ENCODE measurements at places on chromosomes 1 and 21.

DNA sequence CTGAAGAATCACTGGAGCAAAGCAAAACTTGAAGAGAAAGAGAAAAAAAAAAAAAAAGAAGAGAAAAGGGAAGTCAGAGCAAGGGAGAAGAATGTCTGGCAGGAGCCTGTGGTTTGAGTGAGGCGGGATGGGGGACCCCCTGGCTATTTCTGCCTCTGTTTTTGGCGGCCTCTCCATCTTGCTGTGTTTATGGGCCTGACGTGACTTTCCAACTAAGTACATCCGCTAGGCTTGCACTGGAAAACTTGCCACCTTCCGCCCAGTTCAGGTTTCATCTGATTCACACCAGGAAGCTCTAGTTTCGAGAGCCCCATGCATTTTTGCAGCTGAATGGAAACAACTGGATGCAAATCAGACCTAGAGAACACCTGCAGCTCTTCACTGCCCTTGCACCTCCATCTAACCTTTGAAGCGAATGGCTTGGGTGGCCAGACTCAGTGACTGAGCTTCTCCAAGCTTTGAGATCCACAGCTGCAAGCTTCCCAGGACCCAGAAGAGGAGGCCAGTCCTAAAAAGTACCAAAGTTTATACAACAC is 28.0 kb downstream of the TBX15 start:
- no peak for DNase-seq

DNA sequence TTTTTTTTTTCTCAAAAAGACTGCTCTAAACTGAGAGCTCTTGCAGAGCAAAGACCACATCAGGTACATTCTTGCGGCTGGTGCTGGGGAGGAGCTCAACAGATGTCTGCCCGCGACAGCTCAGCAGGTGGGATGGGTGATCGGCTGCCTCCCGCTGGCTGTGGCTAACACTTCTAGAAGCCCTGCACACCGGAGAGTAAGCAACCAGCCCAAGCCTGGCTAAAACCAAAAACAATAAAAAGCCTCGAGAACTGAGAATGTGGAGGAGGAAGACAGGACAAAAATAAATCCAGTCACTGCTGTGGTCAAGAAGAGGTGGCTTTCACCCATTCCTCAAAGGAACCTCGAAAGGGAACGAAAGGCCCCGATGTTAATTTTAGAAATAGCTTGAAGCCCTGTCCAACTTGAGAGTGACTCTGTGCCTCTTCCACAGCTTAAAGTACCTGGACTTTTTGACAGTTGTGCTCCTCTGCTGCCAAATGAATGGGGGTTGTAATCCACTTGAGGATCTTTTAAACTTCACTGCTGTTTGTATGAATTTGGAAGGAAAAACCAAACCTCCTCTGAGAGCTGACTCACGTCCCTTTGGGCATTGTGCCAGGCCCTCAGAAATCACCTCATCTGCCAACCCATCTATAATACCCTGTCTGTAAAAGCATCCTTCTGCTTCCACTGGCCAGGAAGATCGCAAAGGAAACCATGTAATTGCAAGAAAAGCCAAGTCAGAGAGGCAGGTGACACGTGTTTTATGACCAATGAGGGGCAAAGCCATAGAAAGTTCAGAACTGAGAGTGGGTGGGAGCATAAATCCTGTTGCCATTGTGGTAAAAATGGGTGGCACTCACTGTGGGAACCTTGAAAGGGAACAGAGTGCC is 78.6 kb downstream of the KCNN3 start:
- DNase-seq, result peak; percentile 49

DNA sequence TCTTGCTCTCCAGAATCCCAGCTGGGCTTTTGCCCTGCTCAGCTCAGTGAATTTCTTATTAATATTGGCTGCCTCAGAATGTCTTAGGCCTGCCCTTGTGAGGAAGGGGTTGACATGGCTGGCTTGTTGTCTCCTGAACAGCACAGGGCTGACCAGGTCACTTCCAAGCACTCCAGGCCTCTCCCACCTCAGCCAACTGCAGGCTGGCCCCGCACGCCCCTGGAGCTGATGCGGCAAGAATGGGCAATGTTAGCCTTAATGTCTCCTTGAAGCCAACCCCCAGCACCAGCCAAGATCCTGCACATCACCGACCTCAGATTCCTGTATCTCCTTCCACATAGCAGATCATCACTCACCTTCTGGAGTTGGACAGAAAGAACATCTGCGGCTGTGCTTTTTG is 598.6 kb downstream of the AJAP1 start:
- DNase-seq, result no peak

DNA sequence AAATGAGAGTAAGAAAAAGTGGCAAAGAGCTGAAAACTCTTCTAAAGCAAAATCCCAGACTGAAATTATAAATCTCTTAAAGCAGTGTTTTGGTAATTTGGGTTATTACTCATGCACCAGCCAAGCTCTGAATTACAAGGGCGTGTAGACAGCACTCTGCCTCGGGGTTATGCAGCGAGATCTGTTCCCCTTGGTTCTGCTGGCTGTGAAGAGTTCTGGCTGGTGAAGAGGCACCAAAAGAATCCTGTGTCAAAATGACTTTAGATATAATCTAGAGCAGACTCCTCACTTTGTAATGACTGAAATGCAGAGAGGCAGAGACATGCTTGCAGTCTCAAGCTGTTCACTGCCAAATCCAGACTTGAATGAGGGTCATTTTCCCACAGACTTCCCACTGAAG is 461.8 kb upstream of the CXADR start:
- no peak for DNase-seq

DNA sequence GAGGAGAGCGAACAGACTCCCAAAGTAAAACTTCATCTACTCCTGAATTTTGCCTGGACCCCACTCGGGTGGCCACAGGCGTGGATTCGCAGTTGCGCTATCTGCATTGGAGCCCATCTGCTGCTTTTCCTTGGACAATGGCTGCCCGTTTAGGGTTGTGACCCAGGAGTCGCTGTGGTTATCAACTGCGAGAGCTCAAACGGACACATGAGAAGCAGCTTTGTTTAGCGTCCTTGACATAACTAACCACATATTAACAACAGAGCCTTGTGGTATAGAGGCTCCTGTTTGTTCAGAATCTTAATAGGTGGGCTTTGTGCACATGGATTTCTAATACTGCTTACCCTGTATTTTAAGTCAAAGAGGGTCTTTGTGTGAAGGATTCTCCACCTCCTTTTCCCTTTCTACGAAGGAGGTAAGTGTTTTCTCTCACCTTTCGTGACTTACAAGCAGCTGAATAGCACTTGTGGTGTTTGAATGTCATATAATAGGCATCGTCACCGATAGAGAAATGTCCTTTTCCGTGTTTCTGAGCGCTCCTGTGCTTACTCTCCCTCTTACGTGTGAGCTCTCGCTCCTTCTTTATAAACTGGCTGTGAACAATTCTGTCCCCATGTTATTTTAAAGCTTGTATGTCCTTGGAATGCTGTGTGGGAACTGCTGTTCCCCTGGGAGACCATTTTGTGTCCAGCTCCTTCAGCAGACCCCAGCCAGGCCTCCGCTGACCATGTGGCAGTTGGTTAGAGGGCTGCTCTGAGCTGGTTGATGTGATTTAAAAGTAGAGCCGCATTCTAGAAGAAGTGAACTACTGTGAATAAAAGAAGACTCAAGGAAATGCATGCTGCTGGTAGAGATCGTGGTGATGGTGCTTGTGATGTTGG is 441.4 kb downstream of the RPS6KC1 start:
- no peak for DNase-seq

GRCh38 chr1:154154534-154155191 is at the start of gene NUP210L:
Gene NUP210L, minus strand, starts transcription at chr1:154155073.
- DNase-seq, result no peak

- DNase-seq, result no peak
Observed at GRCh38 chr1:117009132-117009531, 7.6 kb downstream of the CD101 start.

DNA sequence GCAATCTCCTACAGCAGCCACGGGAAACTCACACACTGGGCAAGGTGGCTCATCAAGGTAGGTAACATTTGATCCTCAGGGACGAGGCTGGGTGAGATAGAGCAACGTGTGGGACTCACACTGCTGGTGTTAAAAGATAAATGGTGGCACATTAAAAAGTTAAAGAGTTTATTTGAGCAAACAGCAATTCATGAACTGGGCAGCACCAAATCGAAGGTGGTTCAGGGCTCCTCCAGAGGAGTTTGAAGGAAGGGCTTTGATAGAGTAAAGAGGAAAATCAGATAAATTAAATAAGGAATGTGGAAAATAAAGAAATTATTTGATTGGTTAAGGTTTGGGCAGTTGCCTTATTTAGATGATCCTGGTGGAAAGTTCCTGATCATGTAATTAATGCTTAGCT is 23.6 kb upstream of the TMEM51 start:
- DNase-seq, result no peak

DNA sequence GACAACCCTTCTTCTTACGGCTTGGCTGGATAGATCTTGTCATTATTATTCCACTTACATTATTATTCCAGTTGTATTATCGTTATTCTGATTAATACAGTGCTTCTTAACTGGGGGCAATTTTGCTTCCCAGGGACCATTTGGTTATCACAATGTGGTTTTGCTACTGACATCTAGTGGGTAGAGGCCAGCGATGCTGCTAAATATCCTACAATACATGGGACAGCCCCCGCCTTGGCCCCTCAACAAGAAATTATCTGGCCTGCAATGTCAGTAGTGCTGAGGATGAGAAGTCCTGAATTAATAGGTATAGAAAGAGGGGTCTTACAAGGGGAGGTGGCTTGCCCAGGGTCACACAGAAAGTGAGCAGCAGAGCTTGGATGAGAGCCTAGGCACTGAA is 105.6 kb downstream of the PTPRU start:
- no peak for DNase-seq

GRCh38 chr1:154178013-154178412 is 13.9 kb downstream of the TPM3 start:
- no peak for DNase-seq

DNA sequence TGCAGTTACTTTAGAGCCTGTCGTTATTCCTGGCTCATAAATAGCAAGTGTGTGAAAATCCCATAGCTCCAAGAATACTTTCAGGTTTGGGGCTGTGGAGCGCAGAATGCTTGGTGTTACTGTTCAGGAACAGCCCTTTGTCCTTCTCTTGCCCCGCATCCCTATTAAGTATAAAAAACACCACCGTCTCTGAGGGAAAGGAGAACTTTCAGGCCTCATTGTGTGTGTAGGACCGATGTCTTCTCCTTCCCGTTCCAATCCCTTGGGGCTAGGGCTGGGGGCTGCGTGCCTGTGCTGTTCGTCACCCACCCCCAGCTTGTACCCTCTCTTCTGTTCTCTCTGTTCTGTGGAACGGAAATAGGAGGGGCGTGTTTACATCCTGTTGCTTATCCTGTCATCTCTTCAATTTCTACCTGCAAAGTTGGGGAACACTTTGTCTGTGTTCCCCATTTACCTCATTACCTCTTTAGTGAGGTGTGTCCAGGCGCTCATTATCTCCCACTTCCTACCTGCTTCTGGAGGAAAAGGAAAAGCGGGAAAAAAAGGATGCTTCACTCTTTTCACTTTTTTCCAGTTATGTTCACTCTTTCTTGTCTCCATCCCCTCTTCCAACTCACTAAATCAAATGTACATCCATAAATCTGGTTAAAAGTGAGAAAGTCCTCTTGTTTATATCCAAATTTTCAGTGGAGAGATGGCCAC is 788 bp upstream of the TXNIP start:
- no peak for DNase-seq

GRCh38 chr1:84505493-84506001 is 639 bp upstream of the SPATA1 start:
- no peak for DNase-seq

DNA sequence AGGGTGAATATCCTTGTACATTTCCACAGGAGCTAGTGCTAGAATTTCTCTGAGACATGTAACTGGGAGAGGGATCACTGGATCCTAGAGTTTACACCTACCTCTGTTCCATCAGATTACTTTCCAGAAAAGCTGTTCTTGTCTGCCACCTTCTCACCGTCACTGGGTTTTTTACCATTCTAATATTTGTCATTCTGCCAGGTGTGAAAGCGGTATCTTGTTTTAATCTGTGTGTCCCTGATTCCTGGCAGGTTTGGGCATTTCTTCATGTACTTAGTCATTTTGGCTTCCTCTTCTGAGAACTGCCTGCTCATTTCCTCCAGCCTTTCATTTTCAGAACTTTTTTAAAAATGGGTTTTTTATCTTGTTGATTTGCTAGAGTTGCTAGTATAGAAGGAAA is 5.1 kb downstream of the PMF1 start:
- DNase-seq, result peak; percentile 85

DNA sequence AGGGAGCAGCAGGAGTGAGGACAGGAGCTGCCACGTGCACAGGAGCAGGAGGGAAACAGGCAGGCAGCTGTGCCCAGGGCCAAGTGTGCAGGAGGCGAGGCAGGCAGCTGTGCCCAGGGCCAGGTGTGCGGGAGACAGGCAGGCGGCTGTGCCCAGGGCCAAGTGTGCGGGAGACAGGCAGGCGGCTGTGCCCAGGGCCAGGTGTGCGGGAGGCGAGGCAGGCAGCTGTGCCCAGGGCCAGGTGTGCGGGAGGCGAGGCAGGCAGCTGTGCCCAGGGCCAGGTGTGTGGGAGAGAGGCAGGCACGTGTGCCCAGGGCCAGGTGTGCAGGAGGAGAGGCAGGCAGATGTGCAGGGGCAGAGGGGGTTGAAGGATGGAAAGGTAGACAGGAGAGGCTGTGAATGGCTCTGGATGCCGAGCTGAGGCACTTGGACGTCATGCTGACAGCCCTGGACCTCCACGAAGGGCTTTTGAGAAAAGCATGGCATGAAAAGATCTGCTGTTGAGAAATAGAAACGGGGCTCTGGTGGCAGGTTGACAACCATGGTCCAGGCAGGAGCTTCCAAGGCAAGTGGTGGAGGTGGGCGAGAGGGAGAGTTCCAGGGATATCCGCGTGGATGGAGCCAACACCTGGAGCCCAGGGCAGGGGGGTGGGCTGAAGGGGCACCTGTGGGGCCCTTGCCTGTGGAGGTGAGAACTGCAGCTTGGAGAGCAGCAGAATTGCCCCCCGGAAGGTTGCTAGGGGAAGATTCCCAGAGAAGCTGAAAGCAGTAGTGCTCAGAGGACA is 19.1 kb upstream of the NPHP4 start:
- no peak for DNase-seq

- DNase-seq, result no peak
Observed at GRCh38 chr1:219265026-219265515, 91.4 kb downstream of the LYPLAL1 start.

GRCh38 chr1:3491291-3492246 is 37.1 kb downstream of the ARHGEF16 start:
- peak; percentile 84 for DNase-seq

GRCh38 chr1:50516056-50516455 is 92.8 kb upstream of the DMRTA2 start:
- no peak for DNase-seq

GRCh38 chr1:218683242-218683641 is 338.1 kb downstream of the TGFB2 start:
- no peak for DNase-seq

- DNase-seq, result no peak
Observed at GRCh38 chr1:35524106-35524505, 33.1 kb downstream of the KIAA0319L start.

DNA sequence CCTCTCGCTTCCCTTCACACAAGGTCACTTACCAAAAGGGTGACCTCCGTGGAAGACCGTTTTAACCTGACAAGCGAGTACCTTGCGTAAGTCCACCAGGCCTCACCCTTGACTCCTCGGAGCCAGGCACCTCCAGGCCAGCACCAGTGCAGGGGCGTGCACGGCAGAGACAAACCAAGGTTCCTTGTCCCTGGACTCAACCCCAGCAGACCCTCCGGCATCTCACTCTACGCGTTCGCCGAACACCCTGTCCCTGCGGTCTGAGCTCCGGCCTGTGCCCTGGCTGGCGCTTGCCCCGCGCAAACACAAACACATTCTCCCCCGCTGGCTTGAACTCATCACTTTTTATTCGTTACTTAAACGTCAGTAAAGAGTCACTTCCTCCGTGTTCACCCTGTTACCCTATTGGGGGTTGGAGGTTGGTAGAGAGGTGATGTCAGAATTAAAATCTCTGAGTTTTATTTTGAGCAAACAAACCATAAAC is 4.5 kb downstream of the TBX15 start:
- DNase-seq, result no peak

GRCh38 chr1:183808296-183809027 is 3.5 kb downstream of the RGL1 start:
- no peak for DNase-seq
